ENCODE measurements at places on chromosomes 1 and 21.

GRCh38 chr1:77824694-77825093 lies 45.2 kb downstream of the MIGA1 start:
- no peak for DNase-seq

DNA sequence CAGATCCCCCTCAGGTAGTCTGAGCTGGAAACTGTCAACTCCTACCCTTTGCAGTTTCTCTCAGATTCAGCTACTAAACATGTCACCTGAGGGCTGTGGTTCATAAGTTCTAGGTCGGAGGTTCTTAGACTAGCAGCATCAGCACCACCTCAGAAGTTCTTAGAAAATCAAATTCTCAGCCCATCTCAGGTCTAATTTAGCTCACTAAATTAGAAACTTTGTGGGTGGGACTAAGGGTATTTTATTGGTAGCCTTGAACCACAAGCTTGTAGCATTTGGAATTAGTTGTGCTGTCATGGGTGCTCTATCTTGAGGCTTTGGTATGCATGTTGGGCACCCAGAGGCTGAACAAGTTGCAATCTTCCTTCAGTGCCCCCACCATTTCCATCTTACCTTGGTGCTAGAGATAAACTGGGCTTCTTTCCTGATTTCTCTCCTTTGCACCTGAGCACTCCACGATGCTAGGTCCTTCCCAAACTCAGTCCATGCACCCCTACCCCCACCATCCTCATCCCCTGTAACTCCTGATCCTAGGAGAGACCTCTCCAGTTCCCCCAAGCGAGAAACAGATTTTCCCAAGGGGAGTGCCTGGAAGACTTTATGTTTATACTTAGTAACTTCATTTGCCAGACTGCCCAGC lies 54.2 kb downstream of the S1PR1 start:
- no peak for DNase-seq

DNA sequence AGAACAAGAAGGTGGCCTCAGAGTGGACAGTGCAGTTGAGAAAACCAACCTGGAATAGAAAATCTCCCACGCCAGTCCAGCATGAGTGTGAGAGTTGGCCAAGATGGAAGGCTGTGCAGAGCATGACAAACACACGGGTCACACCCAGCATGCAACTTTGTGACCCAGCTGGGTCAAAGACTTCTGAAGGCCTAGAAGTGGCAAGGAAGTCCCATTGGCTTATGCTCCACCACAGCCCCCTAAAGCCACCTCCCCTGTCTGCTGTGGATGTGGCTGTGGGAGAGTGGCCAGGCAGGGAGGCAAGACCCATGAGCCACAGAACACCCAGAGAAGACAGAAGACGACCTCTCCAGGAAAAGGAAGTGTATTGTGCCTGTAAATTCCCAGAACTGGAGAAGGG lies 13.6 kb downstream of the BATF3 start:
- DNase-seq: no peak

GRCh38 chr1:13901597-13901996 lies 201.6 kb downstream of the PRDM2 start:
- DNase-seq: no peak

DNA sequence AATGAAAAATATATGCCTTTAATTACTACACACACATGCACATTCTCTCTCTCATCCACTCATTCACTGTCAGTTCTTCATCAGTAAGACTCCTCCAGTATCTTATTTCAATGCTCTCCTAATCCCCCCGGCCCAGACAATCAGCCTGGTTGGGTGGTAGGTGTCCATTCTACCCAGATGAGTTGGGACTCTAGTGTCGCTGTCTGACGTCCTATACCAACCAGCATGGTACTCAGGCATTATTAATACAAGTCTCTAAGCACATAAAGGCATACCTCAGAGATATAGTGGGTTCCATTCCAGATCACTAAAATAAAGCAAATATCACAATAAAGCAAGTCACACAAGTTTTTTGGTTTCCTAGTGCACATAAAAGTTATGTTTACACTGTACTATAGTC lies 19.8 kb downstream of the NRIP1 start:
- DNase-seq: no peak

DNA sequence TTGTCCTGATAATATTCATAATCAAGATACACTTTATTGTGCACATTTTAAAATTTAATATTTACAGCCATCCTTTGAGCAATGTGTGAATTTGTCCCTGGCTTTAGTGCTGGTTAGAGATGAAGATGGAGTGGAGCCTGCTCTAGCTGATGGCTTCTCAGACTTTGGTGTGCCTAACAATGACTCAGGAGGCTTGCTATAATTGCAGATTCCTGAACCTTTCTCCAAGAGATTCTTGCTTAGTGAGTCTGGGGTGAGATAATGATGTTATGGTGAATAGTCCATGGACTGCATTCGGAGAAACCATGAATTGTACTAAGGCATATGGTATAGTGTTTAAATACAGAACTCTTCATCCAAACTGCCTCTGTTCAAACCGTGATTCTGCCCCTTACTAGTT lies 307.1 kb downstream of the PAPPA2 start:
- DNase-seq: no peak

GRCh38 chr1:175317309-175317708 lies 124.7 kb upstream of the KIAA0040 start:
- no peak for DNase-seq

GRCh38 chr1:229756666-229757065 lies 130.6 kb downstream of the URB2 start:
- DNase-seq: no peak

- no peak for DNase-seq
Measured at GRCh38 chr1:69611316-69611715, 43.6 kb downstream of the LRRC7 start.

GRCh38 chr1:179229214-179230140 lies at the start of gene ABL2:
ABL2 (minus strand) TSS chr1:179229677; CDS start chr1:179229397, 280 bp downstream.
- DNase-seq: peak; percentile 34

All from stimulated activated naive B cell treated with anti-CD40 and anti-IgM and Interleukin-4, amounts not matched to agents 10 μg/mL and 1 μg/mL and 100 μg/mL, for 72 hours (primary cell).